ENCODE measurements at places on chromosomes 5 and 9.

DNA sequence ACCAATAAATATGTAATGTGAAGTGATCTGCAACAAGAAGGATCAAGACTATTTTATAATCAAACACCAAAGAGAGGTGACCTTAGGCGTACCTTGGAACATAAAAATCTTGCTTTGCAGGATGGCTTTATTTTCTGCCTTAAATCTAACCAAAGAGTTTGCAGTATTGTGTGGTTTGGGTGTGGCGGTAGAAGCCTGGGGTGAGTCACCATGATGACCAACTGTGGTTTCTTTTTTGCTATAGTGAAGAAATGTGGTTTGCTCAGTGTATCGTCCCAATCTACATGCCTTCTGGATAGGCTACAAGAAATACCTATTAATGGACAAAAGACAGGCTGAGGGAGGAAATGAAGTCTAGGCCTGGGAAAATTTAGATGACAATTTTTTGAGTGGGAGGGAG is 5.1 kb upstream of the CAST start:
- no peaks in the 10 kb centered on the region for H3K27me3 ChIP-seq
- no peaks in the 10 kb centered on the region for H3K4me1 ChIP-seq
- no peak for DNase-seq
- H3K36me3 ChIP-seq, result no peaks in the 10 kb centered on the region
- no peak overlapping the region for H3K27ac ChIP-seq
- H3K4me3 ChIP-seq, result no peak overlapping the region

GRCh38 chr5:95086927-95087815 is 197.7 kb downstream of the MCTP1 start:
- H3K27me3 ChIP-seq, result no peaks in the 10 kb centered on the region
- no peak overlapping the region for H3K4me3 ChIP-seq
- no peaks in the 10 kb centered on the region for H3K36me3 ChIP-seq
- no peak overlapping the region for H3K27ac ChIP-seq
- H3K4me1 ChIP-seq, result no peaks in the 10 kb centered on the region
- no peak for DNase-seq

- H3K36me3 ChIP-seq, result no peaks in the 10 kb centered on the region
- peak; percentile 36 for DNase-seq
- H3K27me3 ChIP-seq, result no peaks in the 10 kb centered on the region
- H3K4me1 ChIP-seq, result peaks cover 5% of the 10 kb centered on the region
These were observed at the start of gene FER for GRCh38 chr5:108747774-108748400. Gene FER (plus strand): TSS chr5:108747897. CDS start chr5:108798183, 50,286 bp downstream.

- DNase-seq, result no peak
- no peak overlapping the region for H3K4me3 ChIP-seq
- H3K4me1 ChIP-seq, result no peaks in the 10 kb centered on the region
- H3K27me3 ChIP-seq, result no peaks in the 10 kb centered on the region
- no peaks in the 10 kb centered on the region for H3K36me3 ChIP-seq
These were observed 37.1 kb upstream of the NTNG2 start for GRCh38 chr9:132124800-132125199.

DNA sequence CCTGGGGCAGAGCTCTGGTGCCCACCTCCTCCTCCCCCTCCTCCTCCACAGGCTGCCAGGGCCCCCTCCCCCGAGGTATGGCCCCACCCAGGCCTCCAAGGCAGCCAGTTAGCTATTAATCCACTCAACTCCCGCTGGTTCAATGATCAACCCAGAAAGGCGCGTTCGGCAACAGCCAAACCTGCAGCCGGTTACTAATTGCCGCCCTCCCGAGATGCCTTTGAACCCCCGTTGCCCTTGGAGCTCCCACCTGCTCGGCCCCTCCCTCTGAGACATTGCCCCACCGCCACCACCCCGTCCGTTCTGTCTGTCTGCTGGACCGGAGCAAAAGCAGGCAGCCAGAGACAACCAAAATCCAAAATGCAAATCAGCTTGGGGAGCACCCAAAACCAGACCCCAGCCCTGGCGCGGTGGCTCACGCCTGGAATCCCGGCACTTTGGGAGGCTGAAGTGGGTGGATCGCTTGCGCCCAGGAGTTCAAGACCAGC is 25.8 kb downstream of the NOTCH1 start:
- peaks cover 40% of the 10 kb centered on the region for H3K4me1 ChIP-seq
- no peak for DNase-seq
- H3K27ac ChIP-seq, result peak overlapping the region; percentile 41
- no peaks in the 10 kb centered on the region for H3K27me3 ChIP-seq
- H3K36me3 ChIP-seq, result peaks cover 14% of the 10 kb centered on the region

DNA sequence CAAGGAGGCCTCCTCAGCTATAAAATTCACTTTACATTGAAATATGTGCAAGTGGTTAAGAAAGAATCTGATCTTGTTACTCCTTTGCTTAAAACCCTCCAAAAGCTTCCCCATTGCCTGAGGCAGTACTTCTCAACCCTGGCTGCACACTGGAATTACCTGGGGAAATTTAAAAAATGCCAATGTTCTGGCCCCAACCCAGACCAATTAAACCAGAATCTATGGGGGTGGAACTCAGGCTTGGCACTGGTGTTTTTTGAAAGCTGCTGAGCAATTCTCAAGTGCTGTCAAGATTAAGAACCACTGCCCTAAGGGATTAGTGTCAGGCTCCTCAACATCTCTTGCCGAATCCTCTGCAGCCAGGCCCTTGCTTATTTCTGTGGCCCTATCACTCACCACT is 269.6 kb downstream of the ELAVL2 start:
- no peak overlapping the region for H3K4me3 ChIP-seq
- H3K36me3 ChIP-seq, result no peaks in the 10 kb centered on the region
- H3K4me1 ChIP-seq, result no peaks in the 10 kb centered on the region
- no peak for DNase-seq

GRCh38 chr9:38278457-38278856 is 114.0 kb upstream of the ALDH1B1 start:
- no peak overlapping the region for H3K27ac ChIP-seq
- H3K4me3 ChIP-seq, result no peak overlapping the region
- H3K4me1 ChIP-seq, result no peaks in the 10 kb centered on the region
- H3K27me3 ChIP-seq, result no peaks in the 10 kb centered on the region
- no peak for DNase-seq

- no peaks in the 10 kb centered on the region for H3K27me3 ChIP-seq
- no peaks in the 10 kb centered on the region for H3K36me3 ChIP-seq
- H3K4me3 ChIP-seq, result no peak overlapping the region
- no peaks in the 10 kb centered on the region for H3K4me1 ChIP-seq
- H3K27ac ChIP-seq, result no peak overlapping the region
- no peak for DNase-seq
These were observed 161.9 kb downstream of the SNCAIP start for GRCh38 chr5:122473941-122474340.

- no peaks in the 10 kb centered on the region for H3K27me3 ChIP-seq
- no peak overlapping the region for H3K27ac ChIP-seq
- H3K4me1 ChIP-seq, result no peaks in the 10 kb centered on the region
- no peak overlapping the region for H3K4me3 ChIP-seq
- no peak for DNase-seq
- H3K36me3 ChIP-seq, result no peaks in the 10 kb centered on the region
These were observed 15.0 kb downstream of the CACNA1B start for GRCh38 chr9:137892424-137893191.

DNA sequence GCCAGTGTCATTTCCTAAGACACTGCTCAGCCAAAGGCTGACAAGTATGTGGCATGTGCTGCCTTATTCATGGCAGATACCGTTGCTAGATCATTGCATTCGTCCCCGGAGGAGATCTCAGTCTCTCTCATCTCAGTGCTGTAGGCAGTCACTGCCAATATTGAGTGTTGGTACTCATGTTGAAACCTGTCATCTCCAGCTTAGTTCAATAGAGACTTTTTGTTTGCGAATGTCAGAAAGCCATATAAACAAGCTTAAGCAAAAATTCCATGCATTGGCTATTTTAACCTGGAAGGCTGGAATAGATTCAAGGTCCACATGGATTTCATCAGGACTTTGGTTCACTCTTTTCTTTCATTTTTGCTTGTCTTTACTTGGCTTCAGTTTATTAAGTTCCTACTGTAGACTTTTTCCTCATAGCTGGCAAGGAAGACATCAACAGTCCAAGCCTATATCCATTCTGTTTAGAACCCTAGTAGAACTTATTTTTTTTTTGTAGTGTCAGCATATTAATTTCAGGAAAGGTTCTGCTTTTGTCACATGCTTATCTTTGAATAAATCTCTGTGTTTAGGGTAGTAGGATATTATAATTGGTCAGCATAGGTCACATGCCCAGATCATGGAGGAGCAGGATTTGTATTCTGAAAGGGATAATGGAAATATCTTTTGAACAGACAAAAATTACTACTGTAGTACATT is 66.8 kb downstream of the FCHO2 start:
- peaks cover 68% of the 10 kb centered on the region for H3K36me3 ChIP-seq
- H3K27me3 ChIP-seq, result no peaks in the 10 kb centered on the region
- DNase-seq, result no peak
- no peak overlapping the region for H3K4me3 ChIP-seq
- no peaks in the 10 kb centered on the region for H3K4me1 ChIP-seq
- no peak overlapping the region for H3K27ac ChIP-seq

- H3K4me1 ChIP-seq, result no peaks in the 10 kb centered on the region
- no peaks in the 10 kb centered on the region for H3K27me3 ChIP-seq
- H3K36me3 ChIP-seq, result no peaks in the 10 kb centered on the region
- DNase-seq, result no peak
These were observed 22.2 kb upstream of the TMEM161B start for GRCh38 chr5:88290801-88291200.

- no peak overlapping the region for H3K27ac ChIP-seq
- no peaks in the 10 kb centered on the region for H3K27me3 ChIP-seq
- H3K4me1 ChIP-seq, result no peaks in the 10 kb centered on the region
- DNase-seq, result no peak
- no peaks in the 10 kb centered on the region for H3K36me3 ChIP-seq
These were observed 173.7 kb downstream of the CARTPT start for GRCh38 chr5:71892641-71893365.

- H3K27me3 ChIP-seq, result no peaks in the 10 kb centered on the region
- no peak for DNase-seq
- H3K27ac ChIP-seq, result no peak overlapping the region
- H3K4me1 ChIP-seq, result peaks cover 12% of the 10 kb centered on the region
These were observed 152.3 kb downstream of the NR3C1 start for GRCh38 chr5:143251190-143251589.

DNA sequence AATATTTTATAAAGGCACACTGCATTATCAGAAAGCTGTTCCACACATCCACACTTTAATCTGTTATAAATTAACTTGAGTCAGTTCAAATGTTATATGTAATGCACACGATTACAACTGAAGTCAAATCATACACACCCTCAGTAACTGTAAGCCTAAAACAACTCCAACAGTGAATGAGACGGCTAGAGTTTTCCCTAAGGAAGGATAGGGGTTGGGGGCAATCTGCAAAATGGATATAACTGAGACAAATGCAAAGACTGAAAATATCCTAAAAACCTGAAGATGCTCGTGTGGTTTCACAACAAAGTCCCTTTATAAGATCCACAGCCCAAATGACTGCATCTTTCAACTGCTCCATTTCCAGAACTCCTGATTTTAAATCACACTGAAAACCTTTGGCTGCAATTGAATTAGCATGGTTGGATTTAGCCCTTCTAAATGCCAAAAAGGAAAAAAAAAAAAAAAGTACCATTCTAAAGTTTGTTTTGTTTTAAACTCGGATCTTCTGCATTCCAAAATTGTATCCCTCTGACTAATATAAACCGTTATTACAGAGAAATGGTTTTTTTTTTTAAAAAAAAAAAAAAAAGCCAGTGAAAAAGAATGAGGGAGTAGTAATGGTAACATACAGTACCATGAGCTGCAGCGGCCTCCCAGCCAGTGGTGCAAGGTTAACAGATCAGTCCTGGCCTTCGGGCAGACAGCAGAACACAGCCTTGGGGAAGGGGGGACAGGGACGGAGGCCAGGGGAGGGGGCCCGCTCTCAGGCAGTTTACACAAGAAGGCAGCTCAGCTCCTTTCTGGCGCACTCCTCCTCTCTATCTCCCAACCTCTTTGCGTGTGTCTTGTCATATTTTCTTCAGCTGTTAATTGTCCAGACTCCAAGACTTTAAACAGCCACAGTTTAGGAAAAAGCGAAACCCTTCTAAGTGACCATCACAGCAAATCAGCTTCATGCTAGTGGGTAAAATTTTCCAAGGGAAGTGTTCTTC is 166.1 kb downstream of the BNC2 start:
- no peaks in the 10 kb centered on the region for H3K4me1 ChIP-seq
- peak overlapping the region; percentile 87 for H3K27ac ChIP-seq
- H3K4me3 ChIP-seq, result peak overlapping the region; percentile 42
- no peaks in the 10 kb centered on the region for H3K27me3 ChIP-seq
- DNase-seq, result peak; percentile 31

GRCh38 chr5:34586117-34586885 is 69.8 kb upstream of the RAI14 start:
- H3K27me3 ChIP-seq, result no peaks in the 10 kb centered on the region
- H3K36me3 ChIP-seq, result no peaks in the 10 kb centered on the region
- H3K27ac ChIP-seq, result no peak overlapping the region
- DNase-seq, result no peak

DNA sequence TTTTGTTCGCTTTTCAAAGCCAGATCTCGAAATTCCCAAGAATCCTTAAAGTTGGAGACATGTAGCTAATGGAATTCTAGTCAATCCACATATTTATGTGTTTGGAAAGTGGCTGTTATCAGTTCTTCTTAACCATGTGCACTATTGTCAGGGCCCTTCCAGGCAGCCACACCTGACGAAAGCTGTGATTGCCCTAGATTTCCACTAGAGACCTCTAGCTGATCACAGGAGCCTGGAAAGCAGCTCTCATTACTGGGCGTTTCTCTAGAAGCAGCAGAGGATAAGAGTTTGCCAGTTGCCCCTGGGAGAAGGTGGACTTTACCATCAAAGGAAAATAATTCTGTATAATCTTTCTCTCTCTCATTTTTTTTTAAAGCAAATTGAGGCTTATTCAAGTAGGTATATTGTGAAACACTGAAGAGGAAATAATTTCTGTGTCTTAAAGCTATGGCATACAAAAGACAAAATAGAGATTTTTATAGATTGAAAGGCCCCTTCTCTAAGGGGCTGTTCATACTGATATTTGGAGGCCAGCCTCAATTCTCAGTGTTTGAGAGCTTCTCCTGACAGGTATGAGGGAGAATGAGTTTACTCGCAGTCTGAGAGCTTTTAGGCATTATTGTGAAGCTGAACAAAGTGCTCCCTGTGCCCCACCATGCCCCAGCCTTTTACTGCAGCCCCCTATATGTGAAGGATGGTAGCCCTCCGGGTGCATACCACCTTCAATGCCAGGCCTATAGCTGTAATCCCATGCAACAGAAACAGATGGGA is 405.4 kb upstream of the ACTBL2 start:
- H3K4me3 ChIP-seq, result no peak overlapping the region
- no peaks in the 10 kb centered on the region for H3K36me3 ChIP-seq
- H3K4me1 ChIP-seq, result no peaks in the 10 kb centered on the region
- no peak for DNase-seq
- H3K27me3 ChIP-seq, result no peaks in the 10 kb centered on the region

- peaks cover 29% of the 10 kb centered on the region for H3K36me3 ChIP-seq
- H3K4me3 ChIP-seq, result no peak overlapping the region
- no peak for DNase-seq
- peak overlapping the region; percentile 91 for H3K27ac ChIP-seq
These were observed 4.3 kb downstream of the CD74 start for GRCh38 chr5:150408231-150408943.

All from tibial nerve (tissue), 4 donors.